Stimulated activated naive CD8-positive, alpha-beta T cell treated with anti-CD3 and anti-CD28 coated beads, Interleukin-15, amount 100 ng/mL, for 72 hours (primary cell): ENCODE measurements at places on chromosomes 5 and 9.

GRCh38 chr9:78685471-78685870 is 388.5 kb downstream of the PSAT1 start:
- no peak for DNase-seq

DNA sequence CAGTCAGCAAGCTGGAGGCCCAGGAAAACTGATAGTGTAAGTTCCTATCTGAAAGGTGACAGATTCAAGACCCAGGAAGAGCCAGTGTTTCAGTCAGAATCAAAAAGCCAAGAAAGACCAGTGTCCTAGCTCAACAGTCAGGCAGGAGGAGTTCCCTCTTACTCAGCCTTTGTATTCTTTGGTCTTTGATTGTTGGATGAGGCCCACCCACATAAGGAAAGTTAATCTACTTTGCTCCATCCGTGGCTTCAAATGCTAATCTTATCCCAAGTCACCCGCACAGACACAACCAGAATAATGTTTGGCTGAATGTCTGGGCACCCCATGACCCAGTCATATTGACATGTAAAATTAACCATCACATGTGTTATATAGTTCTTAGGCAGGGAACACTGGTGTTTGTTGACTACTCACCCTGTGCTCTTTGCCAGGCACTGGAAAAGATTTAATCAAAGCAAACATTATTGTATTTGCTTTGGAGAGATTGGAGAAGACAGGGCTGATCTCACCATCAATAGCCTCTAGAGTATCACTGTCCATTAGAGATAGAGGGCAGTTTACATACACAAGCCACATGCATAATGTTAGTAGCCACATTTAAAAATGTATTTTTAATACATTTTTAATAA is 96.3 kb upstream of the KCNN2 start:
- no peak for DNase-seq

DNA sequence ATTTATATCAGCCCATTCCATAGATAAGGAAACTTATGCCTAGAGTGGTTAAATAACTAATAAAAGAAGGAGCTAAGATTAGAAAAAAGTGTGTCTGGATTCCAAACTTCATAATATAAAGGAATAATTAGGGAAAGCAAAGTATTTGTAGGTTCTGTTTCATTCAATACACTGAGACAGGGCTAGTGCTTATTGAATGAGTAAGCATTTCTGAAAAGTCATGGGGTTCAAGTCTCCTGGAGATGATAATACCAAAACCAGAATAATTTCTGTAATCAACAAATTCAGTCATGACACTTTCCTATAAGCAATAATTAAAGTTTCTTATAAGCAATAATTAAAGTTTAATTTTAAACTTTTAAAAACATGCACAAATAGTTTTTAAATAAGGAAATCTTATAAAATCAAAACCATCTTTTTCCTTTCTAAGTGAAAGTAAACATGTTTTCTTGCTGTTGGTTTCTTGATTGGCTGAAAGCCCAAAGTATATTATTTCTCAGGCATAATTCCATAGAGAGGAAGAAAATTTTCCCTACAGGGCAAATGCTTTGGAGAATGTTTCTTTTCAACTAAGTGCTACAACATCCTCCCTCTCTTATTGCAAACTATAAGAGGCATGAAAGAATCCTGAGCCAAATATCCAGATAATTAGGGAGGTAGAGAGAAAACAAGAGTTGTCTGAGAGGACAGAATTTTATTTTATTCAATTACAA is 510.2 kb downstream of the PRELID2 start:
- DNase-seq: no peak

GRCh38 chr5:57179262-57180200 is 5.7 kb downstream of the GPBP1 start:
- no peak for DNase-seq

DNA sequence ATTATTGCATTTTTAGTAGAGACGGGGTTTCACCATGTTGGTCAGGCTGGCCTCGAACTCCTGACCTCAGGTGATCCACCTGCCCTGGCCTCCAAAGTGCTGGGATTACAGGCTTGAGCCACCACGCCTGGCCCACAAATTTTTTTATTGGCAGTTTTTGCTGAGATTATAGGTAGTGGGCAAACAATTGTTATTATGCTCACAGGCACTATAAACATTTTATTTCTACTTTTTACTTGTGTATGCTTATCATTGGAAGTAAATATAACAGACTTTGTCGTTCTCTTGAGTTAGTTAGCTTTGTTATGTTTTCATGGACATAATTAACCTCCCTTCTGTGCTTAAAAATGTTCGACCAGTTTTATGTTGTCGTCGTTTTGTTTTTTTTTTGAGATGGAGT is 23.9 kb downstream of the UGCG start:
- DNase-seq: no peak

DNA sequence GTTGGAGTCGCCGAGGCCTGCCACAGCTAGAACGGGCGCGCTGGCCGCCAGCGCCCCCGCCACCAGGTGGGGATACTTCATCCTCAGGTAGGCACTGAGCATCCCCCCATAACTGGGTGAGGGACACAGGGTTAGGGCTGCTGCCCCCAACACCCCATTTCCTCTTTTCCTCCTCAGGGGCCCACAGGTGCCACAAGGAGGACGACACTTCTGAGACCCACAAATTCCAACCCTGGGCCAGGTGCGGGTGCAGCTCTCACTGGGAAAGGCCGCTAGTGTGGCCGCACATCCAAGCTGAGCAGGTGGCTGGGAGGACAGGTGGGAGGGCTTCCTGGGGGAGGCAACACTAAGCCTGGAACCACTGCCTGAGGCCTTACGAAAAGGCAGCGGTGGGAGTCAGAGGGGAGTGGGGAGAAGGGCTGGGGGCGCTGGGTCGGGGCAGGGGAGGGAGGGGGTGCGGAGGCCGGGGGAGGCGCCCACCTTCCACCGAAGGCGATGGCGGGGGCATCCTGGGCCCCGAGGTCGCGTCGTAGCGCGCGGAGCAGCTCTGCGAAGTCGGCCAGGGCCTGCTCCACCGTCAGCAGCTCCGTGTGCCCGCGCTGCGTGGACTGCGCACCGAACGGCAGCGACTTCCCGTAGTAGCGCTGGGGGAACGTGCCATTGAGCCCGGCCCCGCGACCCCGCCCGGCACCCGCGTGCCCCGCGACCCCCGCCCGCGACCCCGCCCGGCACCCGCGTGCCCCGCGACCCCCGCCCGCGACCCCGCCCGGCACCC is 961 bp downstream of the DPP7 start:
- no peak for DNase-seq

GRCh38 chr9:138103849-138104206 is 226.2 kb downstream of the CACNA1B start:
- no peak for DNase-seq

GRCh38 chr5:172859966-172860365 is 25.9 kb downstream of the ERGIC1 start:
- no peak for DNase-seq

DNA sequence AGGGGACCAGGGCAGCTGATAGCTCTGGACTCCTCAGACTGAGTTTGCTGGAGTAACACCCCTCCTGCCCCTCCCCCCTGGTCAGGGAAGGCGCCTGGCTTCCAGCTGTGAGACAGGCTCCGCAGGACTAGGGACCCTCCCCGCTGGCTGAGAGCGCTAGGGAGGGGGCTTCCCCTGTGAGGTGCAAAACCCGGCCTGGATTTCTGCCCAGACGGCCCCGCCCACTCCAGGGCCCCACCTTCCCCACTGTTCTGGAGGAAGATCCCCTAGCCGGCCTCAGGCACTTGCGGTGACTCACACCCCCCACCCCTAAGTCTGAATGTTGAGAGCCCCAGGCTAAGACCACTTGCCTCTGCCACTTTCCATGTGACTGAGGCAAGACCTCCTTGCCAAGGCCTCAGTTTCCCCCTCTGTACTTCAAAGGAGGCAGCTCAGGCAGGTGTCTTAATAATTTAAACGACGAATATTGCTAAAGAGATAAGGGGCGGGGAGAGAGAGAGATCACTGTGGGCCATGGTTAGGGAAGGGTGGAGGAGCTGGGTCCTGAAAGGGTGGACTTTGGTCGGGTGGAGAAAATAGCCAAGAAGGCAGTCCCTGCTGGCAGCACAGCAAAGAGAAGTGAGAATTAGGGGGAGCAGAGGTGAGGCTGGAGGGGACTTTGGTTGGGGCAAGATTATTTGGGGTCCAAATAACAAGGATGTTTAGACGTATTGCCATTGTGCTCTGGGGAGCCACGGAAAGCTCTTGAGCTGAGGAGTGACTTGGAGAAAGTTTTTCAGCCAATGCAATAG is 1.0 kb upstream of the DAB2IP start:
- DNase-seq: peak; percentile 58

DNA sequence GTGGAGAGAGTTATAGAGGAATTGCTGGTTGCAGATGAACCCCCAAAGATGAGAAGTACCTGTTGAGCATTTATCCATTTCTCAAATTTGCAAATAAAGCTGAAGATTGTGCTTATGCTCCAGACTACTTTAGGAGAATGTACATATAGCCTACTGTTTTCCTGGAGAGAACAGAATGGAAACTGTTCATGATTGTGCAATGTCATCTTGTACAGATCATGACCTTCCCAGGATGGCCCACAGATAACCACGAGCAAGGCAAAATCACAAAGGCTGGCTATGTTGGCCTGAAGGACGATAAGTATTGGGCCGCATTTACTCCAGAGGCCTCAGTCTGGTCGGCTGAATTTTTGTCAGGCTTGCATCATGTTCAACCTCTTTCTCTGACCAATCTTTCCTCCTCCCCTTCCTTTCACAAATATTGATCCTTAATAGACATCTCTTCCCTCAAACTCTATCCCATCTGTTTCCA is 28.5 kb upstream of the RICTOR start:
- no peak for DNase-seq

DNA sequence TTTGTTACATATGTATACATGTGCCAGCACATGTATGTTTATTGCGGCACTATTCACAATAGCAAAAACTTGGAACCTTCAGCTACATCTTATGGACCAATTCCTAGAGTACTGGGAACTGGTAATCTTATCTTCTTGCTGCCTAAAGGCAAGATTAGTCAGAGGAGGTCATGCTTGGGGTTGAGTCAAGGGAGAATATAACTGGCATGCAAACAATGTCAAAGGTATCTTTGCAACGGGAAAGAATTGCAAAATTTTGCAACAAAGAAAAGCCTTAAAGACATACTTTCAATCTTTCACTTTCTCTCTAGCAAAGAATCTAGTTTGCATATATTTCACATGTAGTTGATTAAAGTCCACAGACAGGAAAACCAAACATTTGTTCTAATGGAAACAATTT is 145.2 kb downstream of the EDIL3 start:
- DNase-seq: no peak

DNA sequence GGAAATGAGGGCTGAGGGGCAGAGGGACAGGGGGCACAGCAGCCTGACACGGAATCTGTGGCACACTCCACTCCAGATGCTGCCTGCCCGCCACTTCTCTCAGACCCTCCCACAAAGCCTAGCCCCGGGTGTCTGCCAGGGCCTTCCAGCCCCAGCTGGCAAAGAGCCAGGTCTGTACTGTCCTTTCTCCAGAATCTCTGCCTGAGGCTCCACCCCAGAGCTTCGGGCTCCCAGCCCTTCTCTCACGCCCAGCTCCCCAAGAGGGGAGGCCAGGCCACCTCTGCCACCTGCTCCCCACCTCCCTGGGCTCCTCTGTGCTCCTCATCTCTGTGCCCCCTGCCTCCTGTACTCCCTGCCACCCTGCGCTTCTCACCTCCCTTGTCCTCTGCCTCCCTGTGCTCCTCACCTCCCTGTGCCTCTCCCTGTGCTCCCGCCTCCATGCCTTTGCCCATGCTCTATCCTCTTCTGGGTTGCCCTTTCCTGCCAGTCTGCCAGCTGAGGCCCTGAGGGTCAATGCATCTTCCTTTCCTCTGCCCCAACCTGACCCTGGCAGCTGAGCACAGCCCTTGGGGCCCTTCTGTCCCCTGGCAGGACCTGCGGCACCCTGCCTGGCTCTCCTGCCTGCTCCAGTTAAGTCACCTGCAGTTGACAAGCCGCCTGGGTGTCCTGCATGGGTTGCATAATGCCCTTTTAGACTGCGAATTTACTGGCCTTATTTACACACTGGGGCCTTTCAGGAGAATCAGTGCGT is 36.4 kb downstream of the RASGEF1C start:
- no peak for DNase-seq

GRCh38 chr5:139025651-139026050 is 150.5 kb upstream of the LRRTM2 start:
- no peak for DNase-seq

- DNase-seq: no peak
Measured at GRCh38 chr5:133708331-133708850, 96.0 kb upstream of the FSTL4 start.
